ENCODE measurements at places on chromosomes 1 and 21.

DNA sequence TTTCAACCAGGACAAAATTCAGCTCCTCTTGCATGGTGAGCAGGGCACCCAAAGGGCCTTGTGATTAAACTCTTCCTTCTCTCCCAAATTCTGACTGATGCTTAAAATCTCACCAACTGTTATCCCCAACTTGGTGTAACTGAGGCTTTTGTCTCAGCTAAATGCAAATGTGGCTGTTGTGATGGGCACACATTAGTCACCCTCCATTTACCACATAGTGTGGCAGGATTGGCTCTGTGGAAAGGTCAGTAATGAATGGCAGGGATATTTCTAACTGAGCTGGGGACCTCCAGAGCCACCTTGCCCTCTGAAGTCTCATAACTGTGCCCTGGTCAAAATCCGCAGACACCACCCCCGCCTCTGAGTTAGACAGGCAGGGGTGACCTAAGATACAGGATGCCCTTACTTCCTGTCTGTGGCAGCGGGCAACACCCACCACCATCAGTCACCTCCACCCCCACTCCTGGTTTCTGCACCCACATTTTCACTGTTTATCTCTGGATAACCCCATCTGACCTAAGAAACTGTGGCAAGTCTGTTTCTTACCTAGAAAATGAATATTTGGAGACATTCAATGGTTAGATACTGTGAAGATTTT lies 25.4 kb upstream of the RGS16 start:
- no peak for DNase-seq

- DNase-seq = no peak
These were observed 5.1 kb upstream of the OLFML2B start for GRCh38 chr1:162028726-162029125.

- DNase-seq = no peak
These were observed 1.0 kb downstream of the AURKAIP1 start for GRCh38 chr1:1373815-1374588.

DNA sequence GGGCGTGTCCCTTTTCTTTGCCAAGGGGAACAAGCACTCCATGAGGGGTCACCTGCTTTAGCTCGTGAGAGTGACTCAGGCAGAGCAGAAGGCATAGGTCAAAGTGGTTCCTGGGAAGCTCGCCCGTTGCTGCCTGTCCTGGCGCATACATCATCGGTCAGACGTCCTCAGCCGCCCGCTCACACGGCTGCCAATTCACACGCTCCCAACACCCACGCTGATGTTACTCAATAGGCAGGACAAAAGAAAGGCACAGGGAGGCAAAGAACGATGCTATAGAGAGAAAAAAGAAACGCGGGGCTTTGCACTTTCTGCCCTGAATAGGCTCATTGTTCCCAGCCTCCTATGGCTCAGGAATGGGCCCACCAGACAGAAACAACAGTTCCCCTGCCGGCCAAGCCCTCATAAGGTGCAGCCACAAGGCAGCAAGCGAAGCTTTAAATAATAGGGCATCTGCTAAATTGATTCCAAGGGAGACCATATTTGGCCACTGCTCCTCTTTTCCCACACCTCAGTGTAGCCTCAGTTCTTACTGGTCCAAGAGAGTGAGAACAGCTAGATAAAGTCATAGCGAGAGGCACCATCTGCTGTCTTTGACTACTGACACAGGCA lies 38.7 kb downstream of the VTCN1 start:
- no peak for DNase-seq

DNA sequence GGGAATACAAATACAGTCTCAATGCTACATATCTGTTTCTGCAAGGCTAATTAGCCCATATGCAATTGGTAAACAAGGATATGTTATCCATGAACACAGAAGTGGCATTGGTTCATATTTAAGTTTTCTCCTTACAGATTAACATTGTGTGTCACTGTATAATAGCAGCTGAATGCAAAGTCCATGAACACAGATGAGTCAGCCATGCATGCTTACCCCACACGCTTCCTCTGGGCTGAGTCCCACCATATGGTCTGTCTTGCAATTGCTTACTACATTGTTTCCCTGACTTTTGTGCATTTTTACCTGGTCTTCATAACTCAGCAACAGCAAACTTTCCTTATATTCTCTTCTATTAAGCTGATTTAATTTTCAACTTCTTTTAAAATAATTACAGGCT lies 41.5 kb upstream of the TSNAX start:
- DNase-seq = no peak

DNA sequence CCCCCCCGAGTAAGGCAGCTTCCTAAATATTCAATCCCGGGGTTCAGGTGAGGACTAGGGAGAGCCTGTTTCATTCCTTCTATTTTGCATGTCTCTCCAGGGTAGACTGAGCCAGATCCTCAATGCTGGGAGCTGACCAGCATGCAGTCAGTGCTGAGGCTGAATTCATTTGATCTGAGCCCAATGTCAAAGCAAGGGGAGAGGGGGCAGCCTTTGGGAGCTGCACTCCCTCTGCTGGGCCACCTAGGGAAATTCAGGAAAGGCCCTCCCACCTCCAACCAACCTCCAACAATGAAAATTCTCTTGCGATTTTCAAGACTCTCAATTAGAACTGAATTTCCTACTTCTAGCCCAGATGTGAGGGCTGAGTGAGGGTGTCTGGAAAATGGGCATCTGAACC lies 371.2 kb downstream of the NPHP4 start:
- DNase-seq = no peak

DNA sequence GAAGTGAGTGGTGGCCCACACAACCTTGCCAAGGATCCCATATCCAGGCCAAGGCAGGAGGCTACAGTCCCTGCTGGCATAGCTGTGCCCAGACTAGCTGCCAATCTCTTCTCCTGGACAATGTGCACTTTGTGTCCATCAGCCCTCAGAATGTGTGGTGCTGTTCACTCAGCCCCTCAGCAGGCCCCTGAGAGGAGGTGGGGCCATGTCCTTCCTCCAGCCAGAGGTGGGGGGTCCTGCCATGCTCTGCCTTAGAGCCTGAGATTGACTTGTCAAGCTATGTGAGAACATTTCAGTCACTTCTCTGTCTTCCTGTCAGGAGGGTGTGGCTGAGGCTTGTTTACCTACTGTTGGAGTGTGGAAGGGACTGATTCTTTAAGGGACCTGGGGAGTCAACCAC lies 1.4 kb downstream of the NCF2 start:
- no peak for DNase-seq

DNA sequence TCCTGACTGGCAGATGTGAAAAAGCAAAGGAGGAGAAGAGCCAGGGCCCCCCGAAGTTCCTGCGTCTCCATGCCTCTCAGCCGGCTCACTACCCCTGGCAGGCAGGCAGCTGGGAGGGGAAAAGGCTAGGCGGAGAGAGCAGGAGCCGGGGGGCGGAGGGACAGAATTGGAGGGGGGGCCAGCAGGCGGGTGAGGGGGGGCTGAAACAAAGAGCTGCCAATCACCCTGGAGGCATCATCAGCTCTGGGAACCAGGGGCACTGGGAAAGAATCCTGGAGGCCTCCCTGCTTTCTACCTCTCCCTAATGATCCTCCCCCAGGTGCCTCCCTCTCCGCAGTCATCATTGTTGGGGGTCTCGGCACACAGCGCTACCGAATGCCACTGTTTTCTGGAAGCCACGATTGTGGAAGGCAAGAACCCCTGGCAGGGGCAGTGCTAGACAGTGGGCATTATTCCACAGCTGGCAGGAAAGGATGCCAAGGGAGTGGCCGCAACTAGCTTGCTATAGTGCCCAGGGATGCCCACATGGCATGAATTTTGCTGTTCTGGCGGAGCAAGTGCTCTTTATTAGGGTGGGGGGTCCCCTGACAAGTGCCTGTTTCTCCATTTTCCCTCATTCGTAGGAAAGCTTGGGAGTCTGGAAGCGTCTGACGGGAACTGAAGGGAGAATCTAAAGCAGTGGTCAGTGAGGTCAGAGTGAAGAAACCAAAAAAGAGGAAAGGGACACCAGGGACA lies at the start of gene THBS3:
THBS3 (minus strand) TSS at position 92 of the 735 bp plus-strand sequence; CDS start at position 71, 21 bp downstream.
- DNase-seq = no peak

DNA sequence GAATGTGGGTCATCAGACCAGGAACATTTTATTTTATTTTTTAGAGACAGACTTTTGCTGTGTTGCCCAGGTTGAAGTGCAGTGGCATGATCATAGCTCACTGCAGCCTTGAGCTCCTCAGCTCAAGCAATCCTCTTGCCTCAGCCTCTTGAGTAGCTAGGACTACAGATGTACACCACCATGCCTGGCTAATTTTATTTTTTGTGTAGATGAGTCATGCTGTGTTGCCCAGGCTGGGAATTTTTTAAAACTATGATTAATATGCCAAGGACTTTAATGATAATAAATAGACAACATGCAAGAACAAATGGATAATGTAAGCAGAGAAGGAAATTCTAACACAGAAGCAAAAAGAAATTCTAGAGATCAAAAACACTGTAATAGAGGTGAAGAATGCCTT lies 142.4 kb downstream of the AK5 start:
- DNase-seq = no peak

DNA sequence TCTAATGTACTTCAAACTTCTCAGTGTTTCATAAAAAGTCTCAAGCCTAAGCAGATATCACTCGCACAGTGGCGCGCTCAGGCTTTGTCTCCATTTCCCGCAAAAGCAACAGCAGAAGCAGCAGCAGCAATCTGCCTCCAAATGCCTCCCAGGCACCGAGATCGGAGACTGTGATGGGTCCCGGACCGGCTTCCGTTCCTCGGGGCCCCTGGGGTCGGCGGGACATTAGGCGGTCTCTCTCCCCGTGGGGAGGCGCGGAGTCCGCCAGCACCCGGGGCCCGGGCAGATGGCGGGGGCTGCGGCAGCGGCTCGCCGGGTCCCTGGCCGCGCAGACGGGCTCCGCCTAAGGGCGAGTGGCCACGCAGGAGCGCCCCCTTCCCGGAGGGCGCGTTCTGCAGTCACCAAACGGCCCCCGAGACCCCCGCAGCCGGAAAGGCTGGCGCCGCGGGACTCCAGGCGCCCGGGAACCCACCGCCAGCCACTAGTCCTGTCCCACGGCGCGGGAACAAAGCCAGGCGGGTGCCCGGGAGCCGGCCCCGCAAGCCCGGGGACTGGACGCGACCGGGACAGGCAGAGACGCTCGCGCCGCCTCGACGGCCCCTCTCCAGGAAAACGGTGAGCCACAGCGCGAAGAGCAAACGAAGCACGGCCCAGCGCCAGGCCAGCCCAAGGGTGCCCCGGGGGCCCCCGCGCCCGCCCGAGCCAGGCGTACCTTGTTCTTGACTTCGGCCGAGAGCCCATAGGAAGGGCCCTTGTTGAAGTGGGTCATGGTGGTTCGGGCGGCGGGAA lies 590 bp downstream of the CNN3 start:
- DNase-seq = no peak

- DNase-seq = no peak
These were observed 43.9 kb upstream of the CRB1 start for GRCh38 chr1:197224160-197224559.

- no peak for DNase-seq
These were observed 30.9 kb downstream of the SLC35F3 start for GRCh38 chr1:233935297-233935868.

- no peak for DNase-seq
These were observed 14.4 kb downstream of the SLC41A1 start for GRCh38 chr1:205798577-205798976.

GRCh38 chr1:112114540-112114939 lies 125.1 kb upstream of the KCND3 start:
- DNase-seq = no peak

DNA sequence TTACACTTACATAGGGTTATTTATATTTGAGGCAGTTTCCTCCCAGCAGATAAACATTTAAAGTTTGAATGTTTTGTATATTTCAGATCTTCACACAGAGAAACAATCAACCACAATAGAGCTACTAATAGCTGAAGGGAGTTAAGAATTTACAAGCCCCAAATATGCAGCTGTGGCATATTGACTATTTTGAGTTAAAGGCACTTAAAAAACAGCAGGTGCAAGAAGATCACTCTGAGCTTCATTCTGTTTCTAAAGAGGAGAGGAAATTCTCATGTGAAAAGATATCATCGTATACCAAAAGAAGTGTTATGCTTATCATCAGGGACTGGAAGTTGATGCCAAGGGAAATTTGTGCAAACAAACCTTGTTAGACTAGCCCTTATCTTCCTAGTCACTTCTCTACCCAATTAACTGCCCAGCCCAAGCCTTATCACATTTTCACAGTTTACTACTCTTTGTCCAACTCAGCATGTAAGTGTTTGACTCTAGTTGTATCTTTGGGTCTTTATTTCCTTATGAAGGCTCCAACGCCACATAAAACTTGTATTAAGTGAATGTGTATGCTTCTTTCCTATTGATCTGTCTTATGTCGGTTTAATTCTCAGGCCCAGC lies 66.3 kb upstream of the COG2 start:
- DNase-seq = no peak

DNA sequence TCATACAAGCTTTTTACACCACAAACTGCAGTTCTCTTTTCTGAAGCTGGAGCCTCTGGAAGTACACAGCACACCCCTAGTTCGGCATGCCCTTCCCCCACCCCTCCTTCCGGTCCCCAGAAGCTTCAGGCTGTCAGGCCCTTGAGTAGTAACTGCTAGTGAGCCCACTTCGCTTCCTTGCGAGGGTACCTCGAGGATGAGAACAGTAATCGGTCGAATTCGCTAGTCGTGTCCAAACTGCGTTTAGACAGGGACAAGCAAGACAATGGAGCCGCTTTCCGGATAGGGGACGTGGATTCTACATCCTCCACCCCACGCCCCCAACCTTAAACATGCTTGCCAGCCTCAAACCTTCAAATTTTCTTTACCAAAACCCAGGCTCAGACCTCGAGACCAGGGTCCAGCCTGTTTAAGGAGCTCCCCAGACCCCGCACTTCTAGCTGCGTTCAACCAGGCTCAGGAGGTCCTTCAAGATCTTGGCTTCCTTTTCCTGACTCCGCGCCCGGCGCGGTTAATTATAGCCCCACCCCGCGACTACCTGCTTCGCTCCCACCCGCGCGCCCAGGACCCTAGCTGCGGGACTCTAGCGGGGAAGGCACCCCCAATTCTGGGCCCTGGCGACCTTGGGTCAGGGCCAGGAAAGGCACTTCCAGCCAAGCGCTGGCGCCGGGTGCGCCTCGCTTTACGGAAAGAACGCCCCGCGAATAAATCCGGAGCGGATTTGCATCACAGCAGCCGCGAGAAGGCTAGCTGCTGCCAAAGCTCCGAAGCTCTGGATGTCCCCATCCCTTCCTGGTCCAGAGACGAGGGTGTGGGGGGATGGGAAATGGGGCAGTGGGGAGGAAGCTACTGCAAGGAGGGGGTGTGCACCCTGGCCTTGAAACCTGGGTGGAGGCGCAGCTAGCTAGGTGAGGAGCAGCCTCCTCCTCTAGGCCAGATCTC lies 8.1 kb upstream of the TSPAN1 start:
- no peak for DNase-seq

- no peak for DNase-seq
These were observed 249.9 kb downstream of the TNR start for GRCh38 chr1:175493321-175494010.

Measured in stimulated activated CD8-positive, alpha-beta memory T cell treated with anti-CD3 and anti-CD28 coated beads, Interleukin-7, amount 100 ng/mL, for 1 hour (primary cell).